ENCODE measurements at places on chromosomes 5 and 9.

GRCh38 chr5:121053055-121053985, 589.2 kb downstream of the PRR16 start:
- no peaks in the 10 kb centered on the region for H3K4me1 ChIP-seq
- no peak overlapping the region for H3K27ac ChIP-seq
- no peak for DNase-seq
- no peak overlapping the region for H3K4me3 ChIP-seq
- no peaks in the 10 kb centered on the region for H3K27me3 ChIP-seq

- H3K27me3 ChIP-seq: no peaks in the 10 kb centered on the region
- peak; percentile 43 for DNase-seq
- no peak overlapping the region for H3K4me3 ChIP-seq
Measured at GRCh38 chr9:93683331-93684134, 107.1 kb downstream of the PHF2 start.

- DNase-seq: no peak
- no peak overlapping the region for H3K4me3 ChIP-seq
- H3K27me3 ChIP-seq: peaks cover 10% of the 10 kb centered on the region
- H3K27ac ChIP-seq: no peak overlapping the region
- no peaks in the 10 kb centered on the region for H3K36me3 ChIP-seq
Measured at GRCh38 chr5:80568251-80568650, 1.8 kb downstream of the ANKRD34B start.

- no peaks in the 10 kb centered on the region for H3K4me1 ChIP-seq
- no peak overlapping the region for H3K27ac ChIP-seq
- no peak overlapping the region for H3K4me3 ChIP-seq
- no peaks in the 10 kb centered on the region for H3K27me3 ChIP-seq
Measured at GRCh38 chr5:165138236-165138635, 1632.8 kb downstream of the MAT2B start.

GRCh38 chr5:168023191-168023590, 268.3 kb upstream of the WWC1 start:
- no peak overlapping the region for H3K4me3 ChIP-seq
- no peaks in the 10 kb centered on the region for H3K4me1 ChIP-seq
- H3K36me3 ChIP-seq: no peaks in the 10 kb centered on the region
- no peak for DNase-seq
- no peaks in the 10 kb centered on the region for H3K27me3 ChIP-seq
- H3K27ac ChIP-seq: no peak overlapping the region

DNA sequence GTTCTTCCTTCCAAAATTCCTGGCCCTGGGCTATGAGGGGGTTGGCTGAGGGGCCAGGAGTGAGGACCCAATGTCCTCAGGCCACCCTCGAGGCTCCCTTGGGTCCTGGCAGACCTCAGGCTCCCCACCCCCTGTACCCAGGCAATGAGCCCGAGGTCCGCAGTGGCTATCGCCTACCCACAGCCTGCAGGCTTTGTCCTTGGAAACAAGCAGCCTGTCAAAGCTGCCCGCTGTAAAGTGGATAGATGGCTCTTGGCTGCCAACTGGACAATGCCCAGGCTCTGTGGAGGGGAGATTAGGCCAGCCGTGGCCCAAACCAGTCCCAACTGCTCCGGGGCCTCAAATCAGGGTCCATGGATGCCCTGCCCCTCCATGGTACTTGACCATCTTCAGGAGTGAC, 2.2 kb upstream of the ADGRD2 start:
- H3K4me3 ChIP-seq: no peak overlapping the region
- H3K4me1 ChIP-seq: no peaks in the 10 kb centered on the region
- no peaks in the 10 kb centered on the region for H3K36me3 ChIP-seq
- H3K27me3 ChIP-seq: no peaks in the 10 kb centered on the region

DNA sequence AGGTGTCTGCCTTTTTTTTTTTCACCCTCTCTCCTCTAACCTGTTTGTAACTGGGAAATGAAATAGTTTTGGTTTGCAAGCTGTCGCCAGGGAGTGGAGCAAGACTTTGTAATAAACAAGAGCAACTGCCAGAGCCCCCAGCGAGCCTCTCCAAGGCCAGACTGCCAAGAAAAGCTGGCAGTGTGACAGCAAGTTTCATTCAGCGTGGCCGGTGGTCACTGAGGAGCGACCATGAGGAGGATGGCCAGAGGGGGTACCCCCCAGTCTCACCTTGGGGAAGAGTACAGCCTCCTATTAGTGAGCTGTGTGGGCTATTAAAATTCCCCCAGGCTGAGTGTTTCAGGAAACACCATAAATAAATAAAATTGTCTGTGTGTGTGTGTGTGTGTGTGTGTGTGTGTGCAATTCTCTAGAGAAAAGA, 49.9 kb downstream of the ZFAND5 start:
- peak overlapping the region; percentile 24 for H3K4me3 ChIP-seq
- no peaks in the 10 kb centered on the region for H3K27me3 ChIP-seq
- no peaks in the 10 kb centered on the region for H3K4me1 ChIP-seq
- H3K36me3 ChIP-seq: no peaks in the 10 kb centered on the region

- no peaks in the 10 kb centered on the region for H3K4me1 ChIP-seq
- no peak overlapping the region for H3K4me3 ChIP-seq
- H3K27me3 ChIP-seq: no peaks in the 10 kb centered on the region
- H3K36me3 ChIP-seq: no peaks in the 10 kb centered on the region
Measured at GRCh38 chr5:21919414-21920022, 933.6 kb downstream of the CDH12 start.

- no peak overlapping the region for H3K4me3 ChIP-seq
- DNase-seq: no peak
- H3K4me1 ChIP-seq: no peaks in the 10 kb centered on the region
- no peak overlapping the region for H3K27ac ChIP-seq
- H3K27me3 ChIP-seq: no peaks in the 10 kb centered on the region
Measured at GRCh38 chr5:119409235-119409815, 43.0 kb upstream of the HSD17B4 start.

DNA sequence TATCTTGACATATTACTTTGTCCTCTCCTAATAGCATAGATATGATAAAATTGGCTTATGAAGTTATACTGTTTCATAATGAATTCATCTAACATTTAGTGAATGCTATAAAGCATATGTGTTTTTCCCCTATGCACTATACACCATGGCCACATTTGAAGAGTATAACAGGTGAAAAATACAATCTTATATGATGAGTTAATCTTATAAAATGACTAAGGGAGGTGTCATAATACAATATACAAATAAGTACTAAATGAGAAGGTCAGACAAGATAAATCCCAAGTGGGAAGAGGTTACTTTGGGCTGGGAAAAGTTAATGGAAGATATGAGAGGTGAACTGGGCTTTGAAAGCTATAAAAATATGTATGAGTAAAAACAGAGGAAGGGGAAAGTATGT, 174.4 kb downstream of the PCSK1 start:
- H3K4me1 ChIP-seq: no peaks in the 10 kb centered on the region
- H3K4me3 ChIP-seq: no peak overlapping the region
- DNase-seq: no peak
- H3K36me3 ChIP-seq: no peaks in the 10 kb centered on the region
- peak overlapping the region; percentile 77 for H3K27ac ChIP-seq

DNA sequence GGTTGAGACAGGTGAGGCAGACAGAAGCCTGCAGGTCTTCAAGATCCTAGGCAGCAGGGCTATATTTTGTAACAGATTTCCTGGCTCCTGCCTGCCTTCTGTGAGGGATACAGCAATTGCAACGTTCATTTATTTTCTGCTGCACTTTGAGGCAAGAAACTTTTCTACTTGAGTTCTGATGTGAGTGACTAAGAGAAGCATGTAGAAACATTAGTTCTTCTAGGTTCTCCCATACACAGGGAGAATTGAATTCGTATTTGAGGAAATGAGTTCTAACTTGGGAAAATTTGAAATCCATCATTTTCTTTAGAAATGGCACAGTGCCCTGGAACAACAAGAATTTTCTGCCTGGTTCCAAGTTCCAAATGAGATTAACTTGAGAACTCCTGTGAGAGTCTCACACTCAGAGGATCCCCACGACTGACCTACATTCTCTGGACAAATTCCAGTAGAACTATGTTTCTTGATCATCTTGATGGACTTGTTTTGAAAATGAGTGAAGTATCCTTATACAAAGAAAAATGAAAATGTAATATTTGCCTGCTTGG, 15.0 kb downstream of the MAMDC2 start:
- no peak for DNase-seq
- no peak overlapping the region for H3K4me3 ChIP-seq
- H3K36me3 ChIP-seq: no peaks in the 10 kb centered on the region
- no peaks in the 10 kb centered on the region for H3K27me3 ChIP-seq
- H3K27ac ChIP-seq: peak overlapping the region; percentile 29

DNA sequence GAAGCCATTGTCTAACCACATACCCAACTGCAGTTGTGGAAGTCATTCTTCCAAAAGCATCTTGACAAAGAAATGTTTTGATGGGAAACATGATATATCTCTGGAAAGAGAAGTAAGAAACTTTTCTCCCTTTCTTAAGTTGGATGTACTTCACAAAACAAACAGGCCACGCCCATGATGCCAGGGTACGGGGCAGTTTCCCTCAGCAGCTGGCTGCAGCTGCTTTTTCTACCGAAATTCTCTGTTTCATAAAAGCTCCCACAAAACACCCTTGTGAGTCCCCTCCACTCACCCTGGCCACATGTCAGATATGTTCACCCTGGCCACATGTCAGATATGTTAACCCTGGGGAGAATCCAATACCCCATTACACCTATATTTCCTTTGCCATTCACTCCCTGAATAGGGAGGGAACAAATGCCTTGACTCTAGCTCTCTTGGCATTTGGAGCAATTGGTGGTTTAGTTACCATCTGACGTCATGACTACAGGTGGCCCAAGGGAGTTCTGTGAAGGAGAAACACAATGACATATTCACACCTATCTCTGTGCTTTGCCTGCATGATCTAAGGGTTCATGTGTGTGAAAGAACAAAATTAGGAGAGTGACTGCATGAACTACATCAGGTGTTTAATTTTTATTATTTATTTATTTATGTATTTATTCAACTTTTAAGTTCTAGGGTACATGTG, 103.0 kb downstream of the AOPEP start:
- no peak for DNase-seq
- peak overlapping the region; percentile 3 for H3K27ac ChIP-seq
- H3K4me3 ChIP-seq: no peak overlapping the region
- peaks cover 45% of the 10 kb centered on the region for H3K4me1 ChIP-seq
- H3K27me3 ChIP-seq: no peaks in the 10 kb centered on the region

DNA sequence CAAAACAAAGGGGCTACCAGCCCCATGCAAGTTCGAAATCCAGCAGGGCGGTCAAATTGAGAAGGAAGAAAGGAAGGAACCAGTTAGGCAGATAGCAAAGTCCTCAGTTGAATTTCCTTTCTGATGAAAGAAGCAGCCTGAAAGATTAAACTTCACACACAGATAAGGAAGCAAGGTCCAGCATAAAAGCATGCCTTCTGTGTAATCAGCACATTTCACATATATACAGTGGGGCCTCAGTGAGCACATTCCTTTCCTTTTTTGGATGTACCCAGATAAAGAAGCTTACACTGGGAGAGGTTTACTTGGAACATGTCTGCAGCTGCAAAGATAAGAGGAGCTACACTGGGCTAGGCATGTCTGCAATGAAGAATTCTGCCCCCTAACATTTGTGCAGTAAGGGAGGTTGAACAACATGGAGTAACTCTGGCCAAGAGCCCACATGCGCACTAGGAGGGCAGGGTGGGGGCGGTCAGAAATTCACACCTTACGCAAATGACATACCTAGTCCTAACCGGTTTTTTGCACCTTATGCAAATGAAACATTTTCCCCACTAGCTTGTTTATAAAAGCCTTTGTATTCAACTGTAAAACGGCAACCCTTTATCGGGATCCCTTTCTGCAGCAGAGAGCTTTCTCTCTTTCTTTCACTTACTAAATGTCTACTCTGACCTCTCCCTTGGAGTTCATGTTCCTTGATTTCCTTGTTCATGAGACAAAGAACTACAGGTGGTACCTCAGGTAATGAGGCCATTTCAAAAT, 149.7 kb upstream of the FBXL17 start:
- H3K4me1 ChIP-seq: no peaks in the 10 kb centered on the region
- H3K27ac ChIP-seq: no peak overlapping the region
- DNase-seq: no peak
- H3K36me3 ChIP-seq: no peaks in the 10 kb centered on the region
- H3K4me3 ChIP-seq: no peak overlapping the region

DNA sequence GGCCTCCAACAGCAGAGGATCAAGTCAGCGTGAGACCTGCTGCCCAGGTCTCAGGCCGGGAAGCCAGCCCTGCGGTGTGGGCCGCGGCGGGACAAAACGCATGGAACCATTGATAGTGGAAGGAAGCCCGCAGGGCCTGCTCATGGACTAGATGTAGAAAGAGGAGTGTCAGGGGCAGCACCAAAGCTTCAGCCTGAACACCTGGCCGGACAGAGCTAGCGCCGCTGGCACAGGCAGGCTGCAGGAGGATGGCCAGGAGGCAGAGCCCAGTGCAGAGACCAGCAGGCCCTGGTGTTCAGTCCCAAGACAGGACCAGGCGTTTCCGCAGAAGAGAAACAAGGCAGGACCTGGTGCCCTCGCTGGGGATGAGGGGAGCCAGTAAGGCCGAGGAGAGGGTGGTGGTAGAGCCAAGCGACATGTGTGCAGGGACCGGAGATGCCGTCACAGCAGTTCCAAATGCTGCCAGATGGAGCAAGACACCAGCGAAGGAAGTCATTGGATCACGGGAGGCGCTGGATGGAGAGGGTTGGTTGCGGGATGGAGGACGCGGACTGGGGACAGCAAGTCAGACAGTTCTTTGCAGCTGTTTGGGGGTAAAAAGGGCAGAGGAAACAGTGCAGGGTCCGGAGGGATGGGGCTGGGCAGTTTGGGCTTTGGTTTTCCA, 42.1 kb upstream of the OLFM1 start:
- H3K4me1 ChIP-seq: no peaks in the 10 kb centered on the region
- H3K27ac ChIP-seq: no peak overlapping the region
- H3K27me3 ChIP-seq: no peaks in the 10 kb centered on the region
- no peak overlapping the region for H3K4me3 ChIP-seq
- no peak for DNase-seq

DNA sequence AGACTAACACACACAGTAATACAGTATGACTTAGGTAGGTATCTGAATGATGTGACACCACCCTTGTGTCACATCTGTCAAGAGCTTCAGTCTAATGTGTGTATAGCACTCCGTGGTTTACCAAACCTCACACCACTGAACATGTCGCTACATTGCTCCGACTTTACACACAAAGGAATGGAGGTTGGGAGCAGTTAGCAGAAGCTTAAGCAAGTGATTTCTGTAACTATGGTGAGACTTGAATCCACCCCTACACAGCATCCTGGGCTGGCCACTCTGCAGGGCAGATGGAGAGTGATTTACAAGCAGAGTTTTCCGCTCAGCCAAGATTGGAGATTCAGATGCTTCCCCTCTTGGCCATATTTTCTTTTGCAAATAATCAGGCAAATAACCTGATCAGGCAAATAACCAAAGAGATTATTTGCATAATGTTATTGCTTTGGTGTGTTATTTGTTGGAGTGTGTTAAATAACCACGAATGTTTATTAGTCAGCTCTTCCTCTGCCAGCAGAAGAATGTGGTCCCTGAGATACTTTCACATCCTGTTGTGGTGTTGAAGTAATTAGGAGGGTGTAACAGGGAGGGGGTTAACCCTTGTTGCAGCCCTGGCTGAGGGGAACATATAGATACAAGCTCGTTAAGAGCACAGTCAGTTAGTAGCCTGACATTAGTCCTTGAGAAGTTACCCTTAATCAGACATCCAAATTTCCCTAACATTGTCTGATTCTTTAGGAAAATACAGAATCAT, 92.8 kb downstream of the SNX18 start:
- H3K4me3 ChIP-seq: no peak overlapping the region
- peaks cover 13% of the 10 kb centered on the region for H3K4me1 ChIP-seq
- no peaks in the 10 kb centered on the region for H3K27me3 ChIP-seq
- no peak overlapping the region for H3K27ac ChIP-seq
- no peak for DNase-seq
